ENCODE measurements at places on chromosomes 7 and 10.

- DNase-seq, result no peak
These were observed 7.1 kb upstream of the IL2RA start for GRCh38 chr10:6069081-6069931.

DNA sequence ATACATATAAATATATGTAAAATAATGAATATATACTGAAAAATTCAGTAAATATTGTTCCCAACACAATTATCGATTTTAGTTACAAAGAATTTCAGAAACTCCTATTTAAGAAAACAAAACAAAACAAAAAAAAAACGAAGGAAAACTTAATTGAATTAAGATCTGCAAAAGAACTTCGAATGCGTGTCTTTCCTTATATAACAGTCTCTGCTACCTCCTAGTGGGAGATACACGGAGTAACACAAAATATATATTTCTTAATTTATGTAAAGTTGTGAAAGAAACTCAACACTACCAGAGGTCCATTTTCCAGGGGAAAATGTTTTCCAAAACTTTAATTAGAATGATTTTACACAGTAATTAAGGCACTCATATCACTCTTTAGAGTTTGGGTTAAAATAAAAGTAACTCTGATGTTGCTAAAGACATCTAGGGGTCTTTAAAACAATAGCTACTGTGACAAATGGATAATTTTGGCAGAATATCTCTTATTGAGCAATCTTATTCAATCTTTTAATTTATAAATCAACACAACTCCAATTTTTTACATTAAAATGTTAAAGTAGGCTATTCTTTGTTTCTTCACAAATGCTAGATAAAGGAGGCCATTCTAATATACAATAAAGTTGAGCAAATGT is 41.6 kb downstream of the NEBL start:
- DNase-seq, result no peak

- DNase-seq, result no peak
These were observed 320.8 kb downstream of the PRPF18 start for GRCh38 chr10:13907570-13907969.

DNA sequence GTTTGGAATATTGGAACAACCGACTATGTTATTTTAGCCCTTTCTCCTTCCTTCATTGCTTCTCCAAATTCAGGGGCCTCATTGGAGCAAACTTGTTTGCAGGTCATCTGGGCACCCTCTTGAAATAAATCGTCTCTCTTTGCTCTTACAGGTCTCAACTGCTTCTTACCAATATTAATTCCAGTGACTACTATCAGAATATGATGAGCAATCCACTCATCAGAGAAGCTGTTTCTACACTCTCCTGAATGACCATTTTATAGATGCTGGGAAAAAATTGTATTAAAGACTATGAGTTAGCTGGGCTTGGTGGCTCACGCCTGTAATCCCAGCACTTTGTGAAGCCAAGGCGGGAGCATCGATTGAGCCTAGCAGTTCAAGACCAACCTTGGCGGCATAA is 12.5 kb upstream of the HNRNPF start:
- no peak for DNase-seq

DNA sequence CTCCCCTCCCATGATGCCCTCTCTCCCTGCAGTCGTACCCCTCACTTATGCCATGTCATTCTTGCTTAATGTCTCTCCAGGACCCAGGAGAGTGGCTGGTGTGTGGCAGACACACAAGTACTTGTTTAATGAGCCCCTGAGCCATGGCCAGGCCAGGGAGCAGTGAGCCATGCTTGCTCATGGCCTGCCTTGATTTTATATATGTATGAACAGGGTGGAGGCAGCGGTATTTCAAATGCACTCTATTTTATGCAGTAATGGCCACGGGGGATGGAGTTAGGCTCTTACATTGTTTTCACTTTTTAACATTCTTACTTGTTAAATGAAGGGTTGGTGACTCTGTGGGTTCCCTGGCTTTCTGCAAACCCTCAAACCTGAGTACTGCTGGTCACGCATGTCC is 144.8 kb downstream of the FANK1 start:
- no peak for DNase-seq

DNA sequence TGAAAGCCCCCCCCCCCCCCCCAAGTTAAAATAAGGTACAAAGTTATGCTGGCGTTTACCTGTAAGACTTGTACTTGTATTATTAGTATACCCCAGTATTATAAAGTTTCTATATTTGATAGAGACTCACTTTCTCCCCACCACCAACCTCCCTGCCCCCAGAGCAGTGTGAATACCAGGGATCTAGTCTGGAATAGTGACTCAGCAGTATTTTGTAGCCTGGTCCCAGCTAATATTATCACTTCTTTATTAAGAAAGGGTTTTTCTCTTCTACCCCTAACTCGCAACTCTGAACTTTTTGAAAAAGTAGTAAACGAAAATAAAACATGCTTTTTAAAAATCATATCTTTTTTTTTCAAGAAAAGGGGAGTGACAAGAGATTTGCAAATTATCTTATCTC is 26.7 kb downstream of the GLI3 start:
- no peak for DNase-seq
